ENCODE measurements at places on chromosomes 1 and 21.

DNA sequence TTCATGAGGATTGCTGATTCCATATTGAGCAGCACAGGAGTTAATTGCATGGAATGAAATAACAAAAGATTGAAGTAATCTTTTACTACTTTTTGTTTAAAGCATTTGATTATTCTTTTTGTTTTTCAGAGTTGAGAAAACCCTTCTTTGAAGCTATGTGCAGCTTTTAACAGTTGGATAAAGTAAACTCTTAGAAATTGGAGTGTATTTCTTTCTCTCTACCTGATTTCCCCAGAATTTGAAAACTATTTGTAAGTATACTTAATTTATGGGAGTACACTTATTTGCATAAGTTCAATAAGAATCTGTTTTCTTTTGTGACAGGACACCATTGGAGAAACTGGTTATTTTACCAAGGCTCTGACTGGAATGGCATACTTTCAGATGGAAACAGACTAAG is 133.6 kb downstream of the TRIM33 start:
- DNase-seq, result no peak

DNA sequence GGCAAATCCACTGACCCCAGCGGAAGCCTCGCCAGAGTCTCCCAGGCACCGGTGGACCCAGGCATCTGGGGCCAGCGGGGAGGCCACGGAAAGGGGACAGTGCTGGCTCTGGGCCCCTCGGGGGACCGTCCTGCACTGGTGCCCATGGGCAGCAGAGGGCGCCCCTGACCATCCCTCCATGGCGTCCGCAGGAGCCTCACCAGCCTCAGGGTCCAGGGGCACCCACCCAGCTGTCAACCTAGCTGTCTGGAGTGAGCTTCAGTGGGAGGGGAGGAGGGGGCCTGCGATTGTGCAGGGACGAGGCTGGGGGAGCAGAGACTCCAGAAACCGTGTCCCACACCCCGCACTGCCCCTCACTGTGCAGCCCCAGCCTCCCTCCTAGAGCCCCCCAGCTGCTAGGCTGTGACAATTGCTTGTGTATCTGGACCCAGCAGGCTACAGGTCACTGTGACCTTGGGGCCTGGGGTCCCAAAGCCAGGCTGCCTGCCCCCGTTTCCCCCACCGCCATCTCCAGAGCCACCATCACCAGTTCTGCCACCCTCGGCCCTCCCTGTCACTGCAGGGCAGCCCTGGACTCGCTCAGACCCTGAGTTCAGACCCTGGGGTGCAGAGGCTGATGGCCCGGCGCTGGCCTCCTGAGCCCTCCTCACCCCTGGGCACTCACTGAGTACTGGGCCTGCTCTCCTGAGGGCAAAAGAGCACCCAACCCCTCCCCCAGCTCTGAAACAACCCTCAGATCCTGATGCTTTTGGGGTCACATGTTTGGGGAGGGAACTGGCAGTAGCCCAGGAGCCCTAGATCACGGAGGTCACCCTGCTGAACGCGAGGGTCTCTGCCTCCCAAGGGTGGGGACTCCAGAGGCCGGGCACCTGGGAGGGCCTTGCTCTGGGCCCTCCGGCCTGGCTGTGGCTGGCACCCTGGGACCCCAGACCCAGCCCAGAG is 10.6 kb upstream of the COL6A1 start:
- DNase-seq, result peak; percentile 31

- no peak for DNase-seq
Measured at GRCh38 chr1:61531716-61532115, 193.2 kb downstream of the TM2D1 start.

GRCh38 chr21:29321932-29322928 is 23.5 kb downstream of the BACH1 start:
- DNase-seq, result no peak

DNA sequence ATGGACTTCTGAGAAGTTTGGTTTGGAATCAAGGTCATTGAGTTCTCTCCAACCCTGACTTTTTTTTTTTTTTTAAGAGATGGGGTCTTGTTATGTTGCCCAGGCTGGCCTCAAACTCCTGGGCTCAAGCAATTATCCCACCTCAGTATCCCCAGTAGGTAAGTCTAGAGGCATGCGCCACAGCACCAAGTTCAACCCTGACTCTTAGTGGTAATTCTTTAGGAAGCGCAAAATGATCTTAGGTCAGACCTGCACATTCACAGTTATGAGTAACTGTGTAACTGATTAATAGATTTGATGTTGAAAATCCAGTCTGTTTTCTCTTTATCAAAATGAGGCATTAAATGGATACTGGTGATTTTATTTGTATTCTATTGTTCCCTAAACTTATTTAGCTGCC is 95.9 kb downstream of the GREM2 start:
- no peak for DNase-seq

DNA sequence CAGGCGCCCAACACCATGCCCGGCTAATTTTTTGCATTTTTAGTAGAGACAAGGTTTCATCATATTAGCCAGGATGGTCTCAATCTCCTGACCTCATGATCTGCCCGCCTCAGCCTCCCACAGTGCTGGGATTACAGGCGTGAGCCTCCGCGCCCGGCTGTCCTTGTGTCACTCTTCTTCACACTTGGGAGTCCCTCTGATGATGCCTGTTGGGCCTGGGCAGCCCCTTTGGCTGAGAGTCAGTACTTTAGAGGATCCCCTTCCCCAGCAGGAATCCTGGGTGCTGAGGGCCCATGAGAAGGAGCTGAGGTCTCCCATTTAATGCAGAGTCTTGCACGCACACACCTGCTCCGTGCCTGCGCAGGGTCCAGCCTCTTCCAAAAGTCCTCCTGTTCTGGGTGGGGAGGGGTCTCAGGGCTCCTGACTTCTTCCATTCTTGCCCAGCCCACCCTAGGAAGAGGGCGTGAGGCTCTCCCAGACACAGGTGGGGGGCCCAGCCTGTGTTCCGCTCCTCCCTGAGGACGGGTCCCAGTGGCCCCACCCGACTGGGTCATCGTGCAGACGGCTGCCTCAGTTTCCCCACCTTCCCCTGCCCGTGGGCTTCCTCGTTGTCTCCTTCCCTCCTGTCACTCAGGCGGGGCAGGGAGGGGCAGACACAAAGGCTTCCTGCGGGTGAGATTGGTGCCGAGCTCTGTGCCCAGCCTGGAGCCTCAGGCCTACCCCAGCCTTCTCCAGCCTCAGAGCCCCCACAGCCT is 3.9 kb downstream of the TTLL10 start:
- no peak for DNase-seq

- DNase-seq, result no peak
Measured at GRCh38 chr1:11187494-11187893, 1.7 kb upstream of the ANGPTL7 start.

DNA sequence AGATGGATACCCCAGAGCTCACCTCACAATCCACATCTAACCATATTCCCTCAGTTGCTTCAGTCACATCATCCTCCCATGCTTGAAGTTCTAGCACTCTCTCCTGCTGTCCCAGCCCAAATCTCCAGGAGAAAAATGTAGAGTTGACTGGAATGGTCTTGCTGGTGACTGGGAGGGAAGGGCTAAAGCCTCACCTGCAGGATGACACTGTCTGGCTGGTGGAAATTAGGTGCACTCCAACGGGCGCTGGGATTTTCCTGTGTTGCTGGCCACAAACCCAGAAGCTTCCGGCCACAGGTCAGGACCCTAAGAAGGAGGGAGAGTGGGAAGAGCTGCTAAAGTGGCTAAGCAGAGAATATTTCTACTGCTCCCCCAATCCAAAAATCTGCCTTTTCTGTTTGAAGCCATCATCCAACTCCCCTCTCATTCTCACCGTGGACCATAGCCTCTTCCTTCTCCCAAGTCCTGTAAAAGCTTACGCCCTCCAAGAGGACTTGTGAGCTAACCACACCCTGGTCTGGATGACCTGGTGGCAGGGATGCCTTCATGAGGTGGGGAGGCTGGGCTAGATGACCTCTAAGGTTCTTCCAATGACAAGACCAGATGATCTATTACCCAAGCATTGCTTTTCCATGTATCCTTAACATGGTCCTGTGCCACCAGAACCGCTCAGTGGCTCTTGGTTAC is 37.5 kb upstream of the PPP1R15B start:
- DNase-seq, result no peak

- no peak for DNase-seq
Measured at GRCh38 chr1:2042830-2043773, 7.1 kb upstream of the PRKCZ start.

GRCh38 chr1:55965981-55966461 is 613.3 kb downstream of the PLPP3 start:
- DNase-seq, result no peak

- no peak for DNase-seq
Measured at GRCh38 chr1:44831516-44831915, 11.5 kb downstream of the PTCH2 start.

DNA sequence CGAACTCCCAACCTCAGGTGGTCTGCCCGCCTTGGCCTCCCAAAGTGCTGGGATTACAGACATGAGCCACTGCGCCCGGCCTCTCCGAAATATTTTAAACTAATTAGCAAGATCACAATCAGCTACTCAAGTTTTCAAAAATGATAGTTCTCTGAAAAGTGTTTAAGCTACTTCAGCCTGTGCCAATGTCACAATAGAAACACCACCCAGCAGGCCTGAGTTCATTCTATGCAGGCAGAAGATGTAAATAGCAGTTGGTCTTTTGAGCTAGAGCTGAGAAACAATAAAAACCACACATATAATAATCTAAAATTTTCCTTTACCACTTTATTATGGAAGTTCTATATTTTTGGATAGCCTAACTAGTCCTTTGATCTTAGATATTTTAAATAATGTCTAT is 96.1 kb downstream of the LRRC40 start:
- DNase-seq, result no peak

DNA sequence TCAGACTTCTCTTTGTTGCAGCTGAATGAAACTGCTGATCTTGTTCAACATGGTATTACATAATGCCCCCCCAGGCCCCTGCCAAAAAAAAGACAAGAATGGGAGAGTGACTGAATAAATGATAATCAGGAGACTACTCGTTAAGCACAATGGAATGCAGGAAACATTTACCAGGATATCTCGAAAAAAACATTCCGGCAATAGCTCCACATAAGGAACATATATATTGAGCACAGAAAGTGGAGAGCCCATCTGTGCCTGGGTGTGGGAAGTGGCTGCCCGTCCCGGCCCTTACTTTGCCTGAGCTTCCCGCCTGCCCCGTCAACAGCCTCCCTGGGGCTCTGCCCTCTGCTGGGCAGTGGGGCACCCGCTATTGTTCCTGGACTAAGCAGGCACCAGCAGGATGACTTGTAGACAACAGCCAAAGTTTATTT is 13.3 kb downstream of the TRIM11 start:
- no peak for DNase-seq

DNA sequence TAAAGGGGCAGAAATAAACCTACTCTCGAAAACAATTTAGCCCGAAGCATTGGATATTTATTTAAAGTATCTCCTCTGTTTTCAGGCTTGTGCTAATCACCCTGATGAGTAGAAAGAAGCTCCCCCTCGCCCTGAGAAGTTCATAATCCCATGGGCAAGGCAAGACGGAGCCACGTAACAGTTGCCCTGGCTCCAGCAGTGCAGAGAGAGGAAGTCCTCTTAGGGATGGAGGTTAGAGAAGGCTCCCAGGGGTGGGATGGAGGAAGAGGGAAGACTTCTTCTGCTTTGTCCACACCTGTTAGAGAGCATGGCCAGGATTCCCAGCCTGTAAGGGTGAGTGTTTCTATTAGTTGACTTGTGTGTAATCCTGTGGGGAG is 3.4 kb upstream of the GPR25 start:
- DNase-seq, result no peak

DNA sequence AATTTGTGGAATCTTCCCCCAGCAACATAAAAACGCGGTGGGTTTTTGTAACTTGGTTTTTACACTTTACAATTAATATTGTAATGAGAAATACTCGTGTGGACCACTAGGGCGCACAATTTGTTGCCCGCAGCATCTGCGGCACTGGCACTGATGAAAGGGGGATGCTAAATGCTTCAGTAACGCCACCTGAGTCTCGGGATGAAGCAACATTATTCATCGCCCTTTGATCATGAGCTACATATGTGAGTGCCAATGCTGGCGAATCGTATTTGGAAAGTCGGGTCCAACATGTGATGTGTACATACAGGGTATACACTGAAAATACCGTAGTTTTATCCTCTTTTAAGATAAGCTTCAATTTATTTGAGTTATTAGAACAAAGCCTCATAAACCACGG is 34.2 kb upstream of the COX20 start:
- peak; percentile 39 for DNase-seq

GRCh38 chr1:33219886-33220661 is 36.2 kb upstream of the ZNF362 start:
- DNase-seq, result no peak

GRCh38 chr1:119594376-119594775 is 53.7 kb downstream of the ZNF697 start:
- DNase-seq, result no peak

DNA sequence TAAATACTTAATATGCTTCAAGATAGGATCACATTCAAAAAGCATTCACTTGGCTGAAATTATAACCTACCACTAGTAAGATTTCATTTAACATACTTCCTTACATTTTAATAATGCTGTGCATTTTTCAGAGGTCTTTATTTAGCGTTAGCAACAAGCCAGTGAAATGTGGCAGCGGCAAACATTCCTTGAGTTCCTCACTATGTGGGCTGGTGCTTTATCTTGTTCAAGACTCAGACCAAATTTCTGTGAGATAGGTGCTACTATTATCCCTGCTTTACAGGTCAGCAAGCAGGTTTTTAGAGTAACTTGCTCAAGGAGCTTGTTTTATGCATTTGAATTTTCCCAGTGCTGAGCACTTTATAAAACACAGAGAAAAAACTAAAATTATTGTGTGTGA is 132.7 kb downstream of the PLPPR4 start:
- no peak for DNase-seq

DNA sequence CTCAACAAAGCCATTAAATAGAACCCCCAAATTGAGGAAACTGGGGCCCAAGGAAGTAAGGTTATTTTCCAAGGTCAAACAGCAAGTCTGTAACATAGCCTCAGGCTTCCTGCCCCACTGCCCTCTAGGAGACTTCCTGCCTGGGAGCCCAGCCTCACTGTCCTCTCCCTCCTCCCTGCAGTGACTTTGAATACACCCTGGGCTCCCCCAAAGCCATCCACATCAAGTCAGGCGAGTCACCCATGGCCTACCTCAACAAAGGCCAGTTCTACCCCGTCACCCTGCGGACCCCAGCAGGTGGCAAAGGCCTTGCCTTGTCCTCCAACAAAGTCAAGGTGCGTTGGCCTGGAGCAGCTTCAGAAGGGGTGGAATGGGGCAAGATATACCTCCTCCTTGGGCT is 18.3 kb downstream of the GRHL3 start:
- no peak for DNase-seq

DNA sequence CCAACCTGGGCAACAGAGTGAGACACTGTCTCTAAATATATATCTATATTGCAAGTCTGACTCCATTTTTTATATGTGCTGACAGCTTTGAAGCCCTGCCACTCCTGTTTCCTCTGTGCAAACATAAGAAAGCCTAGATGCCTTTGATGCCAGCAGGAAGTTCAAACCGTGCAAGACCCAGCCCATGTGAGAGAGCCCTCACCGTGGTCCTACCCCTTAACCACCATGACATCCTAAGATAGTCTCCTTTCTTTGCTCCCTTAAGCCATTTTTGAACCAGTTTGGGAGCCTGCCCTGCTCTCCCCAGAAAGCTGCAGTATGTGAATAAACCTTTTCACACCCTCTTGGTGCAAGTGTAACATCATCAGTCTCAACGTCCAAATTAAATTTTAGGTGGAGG is 3.7 kb upstream of the DIPK1A start:
- DNase-seq, result peak; percentile 79

All from stimulated activated naive CD4-positive, alpha-beta T cell (primary cell).